ENCODE measurements at places on chromosomes 3 and 15.

GRCh38 chr15:84846269-84846668 lies 29.1 kb downstream of the ALPK3 start:
- no peak for DNase-seq

- DNase-seq = no peak
These were observed 52.4 kb downstream of the ILDR1 start for GRCh38 chr3:121969631-121970030.

DNA sequence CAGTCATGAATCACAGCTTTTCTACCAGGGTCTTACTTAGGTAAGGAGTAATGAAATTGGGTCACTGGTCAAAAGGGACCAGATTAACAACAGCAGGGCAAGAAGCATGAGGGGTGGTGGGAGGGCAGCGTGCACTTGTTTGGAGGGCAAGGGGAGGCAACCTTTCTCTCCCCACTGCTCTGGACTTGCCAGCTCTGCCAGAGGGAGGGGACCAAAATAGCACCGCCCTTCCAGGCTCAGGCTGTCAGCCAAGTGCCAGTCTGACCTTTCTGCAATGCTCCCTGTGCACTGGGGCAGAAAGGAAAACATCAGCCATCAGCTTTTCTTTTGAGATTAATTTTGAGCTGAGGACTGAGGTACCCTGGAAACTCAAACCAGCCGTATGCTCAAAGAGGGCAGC lies 4.5 kb upstream of the ULK3 start:
- no peak for DNase-seq

- DNase-seq = no peak
These were observed 173.6 kb upstream of the TMC3 start for GRCh38 chr15:81547521-81548132.

GRCh38 chr3:147930232-147930807 lies 521.2 kb downstream of the ZIC1 start:
- no peak for DNase-seq

DNA sequence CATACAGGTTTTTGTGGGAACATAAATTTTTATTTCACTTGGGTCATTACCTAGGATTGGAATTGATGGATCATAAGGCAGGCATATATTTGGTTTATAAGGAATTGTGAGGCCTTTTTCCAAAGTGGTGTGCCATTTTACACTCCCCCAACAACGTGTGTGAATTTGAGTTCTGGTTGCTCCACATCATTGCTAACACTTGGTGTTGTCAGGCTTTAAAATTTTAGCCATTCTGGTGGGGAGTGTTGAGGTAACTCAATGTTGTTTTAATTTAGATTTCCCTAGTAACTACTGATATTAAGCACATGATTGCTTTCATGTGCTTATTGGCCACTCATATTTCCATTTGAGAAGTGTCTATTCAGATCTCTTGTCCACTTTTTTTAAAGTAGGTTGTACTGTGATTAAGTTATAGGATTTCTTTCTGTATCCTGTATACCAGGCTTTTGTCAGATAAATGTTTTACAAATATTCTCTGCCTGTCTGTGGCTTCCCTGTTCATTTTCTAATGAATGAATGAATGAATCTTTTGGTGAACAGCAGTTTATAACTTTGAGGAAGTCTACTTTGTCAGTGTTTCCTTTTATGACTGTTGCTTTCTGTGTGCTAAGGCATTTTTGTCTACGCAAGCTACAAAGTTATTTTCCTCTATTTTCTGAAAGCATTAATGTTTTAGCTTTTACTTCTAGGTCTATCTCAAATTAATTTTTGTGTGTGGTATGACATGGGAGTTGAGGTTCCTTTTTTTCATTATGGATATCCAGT lies 17.9 kb upstream of the NR2C2 start:
- no peak for DNase-seq

- no peak for DNase-seq
These were observed 474.6 kb upstream of the TPRG1 start for GRCh38 chr3:188697127-188697526.

Data from posterior cingulate gyrus (tissue), 11 donors.